Epithelial cell of proximal tubule (primary cell): ENCODE measurements at places on chromosomes 7 and 10. TPM values are rescaled to one million over a fixed set of nuclear protein-coding genes. Genes with fewer than 3 reads are reported as not detected.

CTNNA3 gene
- under 0.01 and 0.46 TPM in 2 replicates for total RNA-seq

TSPAN15 gene
- 26.4 and 28.6 TPM in 2 replicates for total RNA-seq

AKR1C4 gene
- not detected in 2 replicates for total RNA-seq

MMD2 gene
- not detected in 2 replicates for total RNA-seq

CREB3L2 gene
- total RNA-seq, result 14.5 and 18.3 TPM in 2 replicates

NEUROG3 gene
- total RNA-seq, result not detected in 2 replicates

WDFY4 gene
- total RNA-seq, result not detected in 2 replicates

GPR22 gene
- total RNA-seq, result not detected in 2 replicates

SMKR1 gene
- 0.94 TPM in 1 of 2 replicates, not detected in the other for total RNA-seq

MUC12 gene
- total RNA-seq, result 1.7 TPM in 1 of 2 replicates, not detected in the other

ABI1 gene
- 34.1 and 37.6 TPM in 2 replicates for total RNA-seq

ANKRD30A gene
- total RNA-seq, result not detected in 2 replicates

TUBAL3 gene
- total RNA-seq, result not detected in 2 replicates

INHBA gene
- 5.9 and 8.9 TPM in 2 replicates for total RNA-seq

ICA1 gene
- 9.6 and 30.3 TPM in 2 replicates for total RNA-seq

CYP3A5 gene
- 0.75 TPM in 1 of 2 replicates, not detected in the other for total RNA-seq

KLLN gene
- 0.06 and 0.36 TPM in 2 replicates for total RNA-seq

CDHR3 gene
- total RNA-seq, result 0.17 and 0.80 TPM in 2 replicates

RELN gene
- total RNA-seq, result 1.2 and 3.8 TPM in 2 replicates

NKX1-2 gene
- total RNA-seq, result not detected in 2 replicates

OGDH gene
- 62.0 and 93.0 TPM in 2 replicates for total RNA-seq

NPTX2 gene
- 0.07 and 0.40 TPM in 2 replicates for total RNA-seq

PAX4 gene
- not detected in 2 replicates for total RNA-seq

SPDYE11 gene
- not detected in 2 replicates for total RNA-seq

C10orf143 gene
- total RNA-seq, result 0.22 and 4.7 TPM in 2 replicates

FGFBP3 gene
- total RNA-seq, result 0.12 and 1.2 TPM in 2 replicates

IFIT1B gene
- total RNA-seq, result 0.36 TPM in 1 of 2 replicates, not detected in the other

SLC26A4 gene
- total RNA-seq, result 0.35 and 0.43 TPM in 2 replicates

PTN gene
- 16.8 and 21.5 TPM in 2 replicates for total RNA-seq

ARMC3 gene
- total RNA-seq, result 0.07 and 0.23 TPM in 2 replicates

CRYGN gene
- total RNA-seq, result not detected in 2 replicates

EN2 gene
- not detected in 2 replicates for total RNA-seq

OPN4 gene
- not detected in 2 replicates for total RNA-seq

WDR86 gene
- total RNA-seq, result 0.07 and 3.1 TPM in 2 replicates

GPRIN2 gene
- total RNA-seq, result 4.5 and 9.1 TPM in 2 replicates

INTS1 gene
- total RNA-seq, result 88.2 and 90.1 TPM in 2 replicates

MYH16 gene
- 1.0 and 1.4 TPM in 2 replicates for total RNA-seq
